Vagina (tissue), 2 donors: ENCODE measurements at places on chromosomes 1 and 21. TPM values are rescaled to one million over a fixed set of nuclear protein-coding genes. Genes with fewer than 3 reads are reported as not detected.
A peak's percentile ranks its signal among the peaks of the same experiment; 100 is the strongest.

DNA sequence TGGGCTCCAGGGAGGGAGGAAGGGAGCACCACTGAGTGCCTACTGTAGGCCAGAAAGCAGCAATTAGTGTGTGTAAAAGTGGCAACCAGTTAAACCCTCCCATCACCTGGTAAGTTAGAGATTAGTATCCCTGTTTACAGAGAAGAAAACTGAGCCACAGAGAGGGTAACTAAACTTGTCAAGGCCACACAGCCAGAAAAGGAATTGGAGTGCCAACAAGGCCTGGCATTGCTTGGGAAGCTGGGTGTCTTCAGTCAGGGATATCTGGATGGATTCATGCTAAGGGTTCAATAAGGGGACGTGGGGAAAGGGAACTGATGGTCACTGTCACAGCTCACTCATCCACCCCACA is 23.6 kb upstream of the ADGRB2 start:
- peak overlapping the region; percentile 91 for H3K27ac ChIP-seq
- no peaks in the 10 kb centered on the region for H3K27me3 ChIP-seq
- H3K4me3 ChIP-seq, result peak overlapping the region; percentile 74

GRCh38 chr1:10106241-10106640 is 73.5 kb downstream of the UBE4B start:
- H3K27me3 ChIP-seq, result no peaks in the 10 kb centered on the region
- no peak overlapping the region for H3K27ac ChIP-seq
- no peak overlapping the region for H3K4me3 ChIP-seq
- H3K36me3 ChIP-seq, result no peaks in the 10 kb centered on the region
- DNase-seq, result no peak

DNA sequence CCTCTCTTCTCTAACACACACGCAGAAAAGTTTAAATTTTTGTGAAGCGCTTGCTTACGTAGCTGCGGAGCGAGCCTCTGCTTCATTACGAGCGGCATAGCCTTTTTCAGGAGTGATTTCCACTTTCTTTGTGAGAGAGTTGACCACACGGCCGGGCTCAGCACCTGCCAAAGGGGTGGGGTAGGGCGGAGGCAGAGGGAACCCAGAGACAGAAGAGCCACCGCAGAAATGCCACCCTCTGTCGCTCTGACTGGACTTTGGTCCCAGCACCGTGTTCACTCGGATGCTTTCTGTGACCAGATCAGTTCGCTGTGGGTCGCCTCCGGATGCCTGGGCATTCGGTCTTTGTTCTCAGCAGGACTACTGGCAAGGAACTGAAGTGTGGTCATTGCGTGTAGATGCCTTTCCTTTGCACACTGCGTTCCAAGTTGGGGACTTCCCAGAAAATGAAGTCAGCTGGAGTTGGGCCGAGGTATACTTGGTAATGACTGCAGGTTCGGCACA is 883 bp downstream of the CHODL start:
- DNase-seq, result no peak
- peak overlapping the region; percentile 31 for H3K4me3 ChIP-seq
- H3K4me1 ChIP-seq, result peaks cover 17% of the 10 kb centered on the region

The TMEM35B gene
- 44.0 TPM for total RNA-seq

The KRTAP21-2 gene
- total RNA-seq, result not detected
